Tibial nerve (tissue), 4 donors: ENCODE measurements at places on chromosomes 12 and 14. TPM values are rescaled to one million over a fixed set of nuclear protein-coding genes. Genes with fewer than 3 reads are reported as not detected.

CARMIL3 gene
- 0.42 TPM for total RNA-seq

GRCh38 chr14:30906752-30907658 lies 32.6 kb downstream of the COCH start:
- DNase-seq, result no peak

DNA sequence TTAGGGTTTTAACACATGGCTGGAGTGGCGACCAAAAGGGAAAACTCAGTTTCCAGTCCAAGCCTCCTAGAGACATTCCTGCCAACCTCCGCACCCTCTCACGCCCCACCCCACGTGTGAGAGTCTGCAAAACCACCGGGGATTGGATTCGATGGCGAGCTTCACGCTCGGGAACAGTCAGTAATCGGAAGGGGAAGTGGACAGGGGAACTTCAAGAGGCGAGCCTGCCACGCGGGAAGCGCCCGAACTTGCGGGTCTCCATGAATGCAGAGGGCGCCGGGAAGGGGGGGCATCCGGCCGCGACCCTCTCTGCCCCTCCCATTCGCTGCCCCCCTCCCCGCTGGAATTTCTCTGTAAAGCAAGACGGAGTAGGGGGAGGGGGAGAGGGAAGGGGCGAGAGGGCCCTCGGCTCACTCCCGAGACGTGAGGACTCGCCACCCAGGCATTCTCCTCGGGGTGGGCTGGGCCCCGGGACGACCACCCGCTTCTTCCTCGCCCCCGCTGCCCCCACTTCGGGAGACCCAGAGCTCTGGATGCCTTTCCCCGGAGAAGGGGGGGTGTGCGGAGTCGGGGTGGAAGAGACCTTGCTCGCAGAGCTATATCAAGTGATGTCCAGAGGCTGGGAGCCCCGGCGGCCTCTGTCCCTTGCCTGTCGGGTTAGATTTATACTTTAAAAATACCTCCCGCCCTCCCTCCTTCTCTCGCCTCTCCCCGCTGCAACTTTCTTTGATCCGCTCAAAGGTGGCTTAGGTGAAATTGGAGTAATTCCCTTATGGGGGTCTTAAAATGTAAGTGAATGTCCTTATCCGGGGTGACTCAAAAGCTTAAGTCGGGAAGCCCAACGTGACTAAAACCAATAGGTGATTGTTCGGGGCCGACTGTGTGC lies 2.5 kb upstream of the CCND2 start:
- peak; percentile 56 for DNase-seq

DNA sequence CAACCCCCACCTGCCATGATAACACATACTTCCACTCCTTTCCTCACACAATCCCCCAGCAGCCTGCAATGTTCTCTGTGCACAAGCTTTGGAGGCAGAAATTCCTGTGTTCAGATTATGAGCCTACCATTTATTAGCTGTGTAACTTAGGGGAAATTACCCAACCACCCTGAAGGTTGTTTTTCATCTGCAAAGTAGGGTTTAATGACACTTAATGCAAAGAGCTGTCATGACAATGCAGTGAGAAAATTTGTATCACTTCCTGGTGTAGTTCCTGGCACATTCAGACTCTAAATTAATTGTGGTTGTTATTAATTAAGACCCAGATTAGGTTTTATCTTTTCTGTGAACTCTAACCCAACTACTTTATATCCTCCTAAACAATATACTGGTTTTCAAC lies 122.4 kb upstream of the DYRK2 start:
- DNase-seq, result no peak

SSTR1 gene
- 1.1 TPM for total RNA-seq

KRT78 gene
- not detected for total RNA-seq
